ENCODE measurements at places on chromosomes 11 and 22.

DNA sequence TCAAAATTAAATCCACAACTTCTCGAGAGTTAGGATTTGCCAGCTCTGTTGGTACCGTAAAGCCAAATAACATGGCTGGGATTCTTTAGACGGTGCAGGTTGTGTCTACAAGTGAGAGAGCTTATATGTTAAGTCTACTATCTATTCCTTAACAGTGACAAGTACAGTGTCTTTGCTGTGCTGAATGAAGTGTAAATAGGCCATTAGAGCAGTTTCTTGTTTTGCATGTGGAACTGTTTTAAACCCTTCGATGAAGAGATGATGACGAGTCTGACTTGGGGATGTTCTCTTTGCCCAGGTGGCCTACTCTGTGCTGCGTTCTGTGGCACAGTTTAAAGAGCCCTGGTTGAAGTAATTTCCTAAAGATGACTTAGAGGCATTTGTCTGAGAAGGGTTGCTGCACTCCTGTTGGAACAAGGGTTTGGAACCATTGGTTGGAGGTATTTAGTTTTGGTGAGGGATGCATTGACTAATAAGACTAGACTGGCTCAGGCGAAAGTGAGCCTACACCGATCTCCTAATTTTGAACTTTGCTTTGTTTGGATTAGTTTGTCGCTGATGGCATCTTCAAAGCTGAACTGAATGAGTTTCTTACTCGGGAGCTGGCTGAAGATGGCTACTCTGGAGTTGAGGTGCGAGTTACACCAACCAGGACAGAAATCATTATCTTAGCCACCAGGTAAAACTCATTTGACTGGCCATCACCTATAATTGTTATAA is 988 bp downstream of the RPS3 start:
- no peak for DNase-seq

- no peak for DNase-seq
These were observed 6.0 kb downstream of the VSIG2 start for GRCh38 chr11:124745835-124746620.

GRCh38 chr11:36350137-36350513 is 54.0 kb downstream of the PRR5L start:
- DNase-seq = no peak

DNA sequence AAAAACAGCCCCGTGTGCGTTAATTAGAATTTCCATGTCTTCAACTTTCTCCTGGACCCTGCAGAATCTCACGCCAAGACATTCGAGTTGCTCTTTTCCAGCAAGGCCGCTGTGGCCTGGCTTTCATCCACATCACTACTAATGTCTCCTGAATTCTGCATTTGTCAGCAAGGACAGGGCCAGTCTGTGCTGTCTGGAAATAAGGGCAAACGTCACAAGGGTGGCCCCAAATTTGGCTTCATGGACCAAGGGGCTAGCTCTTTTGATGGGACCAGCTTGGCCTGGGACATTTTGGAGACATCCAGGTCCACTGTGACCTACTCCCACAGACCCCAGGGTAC is 33.4 kb downstream of the KCNQ1OT1 start:
- DNase-seq = no peak

- DNase-seq = no peak
These were observed 101.0 kb downstream of the PTPRJ start for GRCh38 chr11:48081151-48082010.

- DNase-seq = no peak
These were observed 2.0 kb downstream of the PRDM10 start for GRCh38 chr11:130000552-130001176.

GRCh38 chr11:7486781-7487140 is 1.5 kb downstream of the OLFML1 start:
- no peak for DNase-seq

- no peak for DNase-seq
These were observed 18.0 kb upstream of the JHY start for GRCh38 chr11:122864386-122865115.

- DNase-seq = no peak
These were observed 24.0 kb upstream of the SMIM38 start for GRCh38 chr11:69131644-69132300.

DNA sequence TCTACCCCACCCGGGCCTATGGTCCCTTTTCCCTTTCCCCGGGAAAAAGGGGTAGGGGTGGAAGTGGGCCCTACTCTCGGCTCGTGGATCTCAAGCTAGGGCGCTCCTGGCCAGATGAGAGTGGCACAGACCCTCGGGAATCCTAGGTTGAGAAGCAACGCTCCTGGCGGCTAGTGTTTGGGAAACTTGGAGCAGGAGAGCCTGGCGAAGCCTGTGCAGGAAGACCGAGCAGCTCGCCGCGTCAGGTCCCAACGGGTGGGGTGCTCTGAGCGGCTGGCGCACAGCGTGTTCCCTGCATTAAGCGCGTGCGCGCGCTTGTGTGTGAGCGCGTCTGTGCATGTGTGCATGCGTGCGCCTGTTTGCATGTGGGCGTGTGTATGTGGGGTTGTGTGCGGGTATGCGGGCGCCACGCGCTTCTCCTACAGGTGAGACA is 7.1 kb upstream of the FLI1 start:
- DNase-seq = no peak
